ENCODE measurements at places on chromosomes 7 and 10.

DNA sequence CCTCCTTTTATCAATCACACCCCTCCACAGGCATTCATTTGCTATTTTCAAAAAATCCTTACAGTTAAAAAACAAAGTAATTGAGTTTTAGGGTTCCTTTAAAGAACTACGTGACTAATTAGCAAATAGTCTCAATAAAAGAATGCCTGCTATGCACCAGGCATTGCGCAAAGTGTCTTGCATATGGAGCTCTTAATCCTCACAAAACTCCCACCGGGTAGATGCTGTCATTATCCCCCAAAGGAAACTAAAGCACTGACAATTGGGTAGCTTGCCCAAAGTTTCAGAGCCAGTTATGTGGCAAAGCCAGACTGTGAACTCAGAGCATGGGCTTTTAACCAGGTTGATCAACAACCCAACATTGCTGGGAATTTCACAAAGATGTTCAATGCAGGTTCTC, 305.7 kb downstream of the ELMO1 start:
- H3K27me3 ChIP-seq, result no peaks in the 10 kb centered on the region
- H3K27ac ChIP-seq, result no peak overlapping the region
- H3K36me3 ChIP-seq, result peaks cover 39% of the 10 kb centered on the region
- DNase-seq, result no peak
- no peak overlapping the region for H3K4me3 ChIP-seq
- H3K4me1 ChIP-seq, result no peaks in the 10 kb centered on the region

DNA sequence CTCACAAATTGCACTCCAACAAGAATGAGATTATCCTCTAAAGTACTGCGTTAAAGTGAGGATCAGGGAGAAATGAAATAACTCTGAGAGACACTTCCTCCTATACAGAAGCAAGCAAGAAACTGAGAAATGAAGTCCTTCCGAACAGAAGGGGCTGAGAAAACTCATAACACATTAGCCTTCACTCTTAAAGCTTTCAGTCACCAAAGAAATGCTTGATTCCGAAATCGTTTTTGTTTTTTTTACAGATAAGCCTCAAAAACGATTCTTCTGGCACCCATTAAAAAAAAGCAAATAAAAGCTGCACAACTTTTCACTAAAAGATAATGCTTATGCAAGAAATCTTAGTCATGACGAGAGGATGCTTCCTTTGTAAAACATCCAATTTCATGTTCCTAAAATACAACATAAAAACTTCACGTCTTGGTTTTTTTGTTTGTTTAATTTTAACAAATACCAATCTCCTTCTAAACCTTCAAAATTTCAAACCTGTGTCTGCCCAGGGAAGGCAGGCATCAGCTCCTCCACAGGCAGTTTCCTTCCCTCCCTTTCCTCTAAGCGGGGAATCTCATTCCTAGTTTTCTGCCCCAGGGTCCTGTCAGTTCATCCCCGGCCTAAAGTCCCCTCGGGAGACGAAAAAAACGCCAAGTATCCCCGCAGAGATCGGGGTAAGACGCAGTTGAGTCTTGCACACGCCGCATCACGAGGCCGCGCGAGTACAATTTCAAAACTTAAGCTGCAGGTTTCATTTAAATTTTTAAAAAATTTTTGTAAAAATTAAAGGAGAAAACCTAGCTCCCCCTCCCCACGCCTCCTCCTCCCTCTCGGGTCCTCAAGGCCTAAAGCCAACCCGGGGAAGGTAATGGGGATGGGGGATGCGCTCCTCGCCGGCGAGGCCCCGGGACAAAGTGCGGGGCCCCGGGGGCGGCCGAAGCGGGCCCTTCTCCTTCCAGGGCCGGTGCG, 1.1 kb downstream of the BAZ1B start:
- H3K27me3 ChIP-seq, result no peaks in the 10 kb centered on the region
- peak; percentile 33 for DNase-seq
- peaks cover 47% of the 10 kb centered on the region for H3K36me3 ChIP-seq
- peak overlapping the region; percentile 94 for H3K27ac ChIP-seq
- H3K4me1 ChIP-seq, result peaks cover 61% of the 10 kb centered on the region

DNA sequence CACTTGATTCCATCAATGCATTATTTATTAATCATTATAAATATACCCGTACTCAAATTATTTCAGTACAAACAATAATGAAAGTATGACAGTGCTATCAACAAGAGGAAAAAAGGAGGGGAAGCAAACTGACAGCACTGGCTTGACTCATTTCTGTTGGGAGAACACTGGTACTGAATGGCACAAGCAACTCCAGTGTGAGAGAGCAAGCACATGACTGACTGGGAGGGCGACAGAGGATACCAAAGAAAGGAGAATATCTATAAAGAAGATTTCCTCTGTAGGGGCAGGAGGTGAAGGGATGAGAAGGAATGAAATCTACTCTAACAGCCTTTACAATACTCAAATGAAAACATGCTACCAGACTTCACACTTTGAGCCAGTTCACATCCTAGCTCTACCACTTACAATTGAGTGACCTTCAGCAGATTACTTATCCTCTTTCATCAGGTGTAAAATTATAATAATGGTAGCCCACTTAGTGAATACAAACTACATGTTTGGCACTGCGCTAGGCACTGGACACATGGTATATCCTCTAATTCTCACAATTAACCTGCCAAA, 1.5 kb downstream of the USP54 start:
- H3K27ac ChIP-seq, result no peak overlapping the region
- H3K4me3 ChIP-seq, result no peak overlapping the region
- no peak for DNase-seq
- H3K36me3 ChIP-seq, result peaks cover 2% of the 10 kb centered on the region
- H3K4me1 ChIP-seq, result peaks cover 20% of the 10 kb centered on the region
- H3K27me3 ChIP-seq, result no peaks in the 10 kb centered on the region

DNA sequence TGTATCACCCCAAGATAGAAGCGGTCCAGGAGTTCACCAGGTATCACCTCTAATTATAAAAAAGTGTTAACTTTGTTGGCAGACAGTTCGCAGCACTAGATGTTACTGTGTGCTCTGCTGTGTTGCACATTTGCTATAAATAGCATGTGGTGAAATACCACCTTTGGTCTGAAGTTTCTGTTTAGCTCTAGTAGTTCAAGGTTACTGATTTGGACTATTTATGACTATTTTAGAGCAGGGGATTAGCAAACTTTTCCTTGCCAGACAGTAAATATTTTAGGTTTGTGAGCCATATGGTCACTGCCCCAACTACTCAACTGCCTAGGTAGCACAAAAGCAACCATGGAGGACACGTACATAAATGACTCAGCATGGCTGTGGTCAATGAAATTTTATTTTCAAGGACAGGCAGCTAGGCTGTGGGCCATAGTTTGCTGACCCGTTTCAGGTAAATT, 16.5 kb downstream of the DENND10 start:
- H3K4me3 ChIP-seq, result no peak overlapping the region
- peaks cover 51% of the 10 kb centered on the region for H3K36me3 ChIP-seq

- peaks cover 6% of the 10 kb centered on the region for H3K27me3 ChIP-seq
- H3K36me3 ChIP-seq, result no peaks in the 10 kb centered on the region
- H3K4me3 ChIP-seq, result no peak overlapping the region
- no peak for DNase-seq
- H3K27ac ChIP-seq, result no peak overlapping the region
Observed at GRCh38 chr7:37768611-37769010, 79.8 kb upstream of the NME8 start.

- H3K4me1 ChIP-seq, result peaks cover 6% of the 10 kb centered on the region
- H3K27ac ChIP-seq, result no peak overlapping the region
- no peaks in the 10 kb centered on the region for H3K27me3 ChIP-seq
- no peaks in the 10 kb centered on the region for H3K36me3 ChIP-seq
Observed at GRCh38 chr10:119395280-119396007, 147.1 kb downstream of the RGS10 start.

GRCh38 chr10:99742701-99743100, 10.7 kb downstream of the CUTC start:
- peaks cover 72% of the 10 kb centered on the region for H3K36me3 ChIP-seq
- no peak for DNase-seq
- H3K4me3 ChIP-seq, result no peak overlapping the region
- peaks cover 2% of the 10 kb centered on the region for H3K4me1 ChIP-seq
- no peaks in the 10 kb centered on the region for H3K27me3 ChIP-seq

DNA sequence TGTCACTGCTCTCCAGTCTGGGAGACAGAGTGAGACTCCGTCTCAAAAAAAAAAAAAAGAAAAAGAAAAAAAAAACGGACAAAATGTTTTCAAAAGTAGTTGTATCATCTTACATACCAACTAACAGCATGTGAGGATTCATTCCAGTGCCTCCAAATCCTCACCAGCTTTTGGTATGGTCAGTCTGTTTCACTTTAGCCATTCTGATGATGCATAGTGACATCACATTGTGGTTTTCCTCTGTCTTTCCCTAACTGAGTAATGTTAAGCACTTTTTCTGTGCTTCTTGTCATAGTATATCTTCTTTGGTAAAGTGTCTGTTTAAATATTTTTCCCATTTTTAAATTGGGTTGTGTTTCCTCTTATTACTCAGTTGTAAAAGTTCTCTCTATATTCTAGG, 251.4 kb upstream of the CTBP2 start:
- no peak overlapping the region for H3K27ac ChIP-seq
- no peak for DNase-seq
- no peaks in the 10 kb centered on the region for H3K4me1 ChIP-seq
- H3K27me3 ChIP-seq, result no peaks in the 10 kb centered on the region
- H3K4me3 ChIP-seq, result no peak overlapping the region
- no peaks in the 10 kb centered on the region for H3K36me3 ChIP-seq

- H3K27me3 ChIP-seq, result no peaks in the 10 kb centered on the region
- no peak for DNase-seq
- H3K36me3 ChIP-seq, result no peaks in the 10 kb centered on the region
- H3K27ac ChIP-seq, result no peak overlapping the region
- no peak overlapping the region for H3K4me3 ChIP-seq
- no peaks in the 10 kb centered on the region for H3K4me1 ChIP-seq
Observed at GRCh38 chr7:132179080-132179430, 397.2 kb downstream of the PLXNA4 start.

DNA sequence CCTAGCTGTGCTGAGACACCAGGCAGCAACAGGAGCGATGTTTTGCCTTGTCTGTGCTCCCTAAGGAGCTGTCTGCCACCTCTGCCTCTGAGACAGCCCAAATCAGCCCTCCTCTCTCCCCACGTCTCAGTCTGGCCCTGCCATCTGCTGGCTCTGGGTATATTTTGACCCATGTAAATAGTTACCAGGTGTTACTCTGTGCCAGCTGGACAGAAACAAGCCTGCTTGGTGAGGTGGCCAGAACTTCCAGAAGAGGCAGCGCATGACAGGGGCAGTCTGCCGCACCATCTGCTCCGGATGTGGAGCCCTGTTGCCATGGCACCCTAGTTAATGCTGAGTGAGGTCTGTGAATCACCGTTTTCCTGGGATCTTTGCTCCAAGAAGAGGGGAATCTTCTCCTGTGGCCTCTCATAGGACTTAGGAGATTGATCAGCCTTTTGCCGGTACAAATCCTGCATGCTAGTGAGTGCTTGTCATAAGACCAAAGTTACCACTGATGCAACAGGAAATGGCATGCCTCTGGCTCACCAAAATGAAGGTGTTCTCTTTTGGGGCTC, 31.8 kb downstream of the GSTO2 start:
- H3K4me3 ChIP-seq, result no peak overlapping the region
- H3K27me3 ChIP-seq, result peaks cover 2% of the 10 kb centered on the region
- peak overlapping the region; percentile 84 for H3K27ac ChIP-seq
- peaks cover 18% of the 10 kb centered on the region for H3K36me3 ChIP-seq

- H3K4me1 ChIP-seq, result peaks cover 4% of the 10 kb centered on the region
- H3K4me3 ChIP-seq, result no peak overlapping the region
- H3K27ac ChIP-seq, result no peak overlapping the region
- no peaks in the 10 kb centered on the region for H3K36me3 ChIP-seq
- no peaks in the 10 kb centered on the region for H3K27me3 ChIP-seq
- DNase-seq, result no peak
Observed at GRCh38 chr7:133054162-133054840, 27.6 kb downstream of the CHCHD3 start.

Data from activated CD8-positive, alpha-beta T cell treated with anti-CD3 and anti-CD28 coated beads, Interleukin-2, amount 10 ng/mL, durations not matched to agents 7 days and 5 days (primary cell).